Activated T-cell treated with anti-CD3 and anti-CD28 coated beads, Interleukin-2, amount 50 U/mL, for 4 hours (primary cell): ENCODE measurements at places on chromosomes 12 and 14.

GRCh38 chr12:64404470-64405256 lies 471 bp downstream of the XPOT start:
- peak; percentile 76 for DNase-seq

DNA sequence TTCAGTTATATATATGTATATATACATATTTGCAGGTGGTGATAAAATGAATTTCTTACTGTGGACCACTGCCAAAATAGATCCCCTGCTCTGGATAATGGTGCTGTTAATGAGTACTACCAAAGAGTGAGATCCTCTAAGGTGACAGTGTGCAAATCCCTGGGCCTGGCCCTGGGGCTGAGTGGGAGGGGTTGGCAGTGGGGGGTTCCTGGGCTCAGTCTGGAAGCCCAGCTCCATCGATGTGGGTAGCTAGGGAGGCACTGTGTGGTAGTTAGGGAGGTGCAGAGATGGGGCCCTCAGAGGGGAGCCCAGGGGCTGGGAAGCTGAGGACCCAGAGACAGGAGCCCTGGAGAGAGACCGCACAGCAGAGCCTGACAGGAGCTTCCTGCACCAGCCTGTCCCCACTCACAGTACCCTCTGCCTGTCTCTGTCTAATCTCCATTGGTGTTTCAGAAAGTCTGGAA lies 9.1 kb downstream of the KRT8 start:
- DNase-seq: no peak

DNA sequence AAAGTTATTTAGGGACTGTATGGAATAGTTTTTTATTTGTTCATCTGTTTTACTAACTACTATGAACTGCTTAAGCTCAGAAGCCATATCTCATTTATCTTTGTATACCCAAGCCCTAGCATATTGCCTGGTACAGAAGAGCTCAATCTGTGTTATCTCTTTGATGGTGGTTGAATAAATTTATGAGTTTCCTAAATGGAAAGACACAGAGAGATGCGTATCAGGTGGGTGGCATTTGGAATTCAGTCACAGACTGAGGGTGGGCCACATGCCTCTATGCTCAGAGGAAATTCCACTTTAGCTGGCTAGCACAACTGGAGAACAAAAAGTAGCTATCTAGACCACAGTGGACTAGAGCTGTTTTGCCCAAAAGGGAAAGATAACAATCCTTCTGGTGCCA lies 145.5 kb downstream of the SLC6A15 start:
- DNase-seq: no peak

DNA sequence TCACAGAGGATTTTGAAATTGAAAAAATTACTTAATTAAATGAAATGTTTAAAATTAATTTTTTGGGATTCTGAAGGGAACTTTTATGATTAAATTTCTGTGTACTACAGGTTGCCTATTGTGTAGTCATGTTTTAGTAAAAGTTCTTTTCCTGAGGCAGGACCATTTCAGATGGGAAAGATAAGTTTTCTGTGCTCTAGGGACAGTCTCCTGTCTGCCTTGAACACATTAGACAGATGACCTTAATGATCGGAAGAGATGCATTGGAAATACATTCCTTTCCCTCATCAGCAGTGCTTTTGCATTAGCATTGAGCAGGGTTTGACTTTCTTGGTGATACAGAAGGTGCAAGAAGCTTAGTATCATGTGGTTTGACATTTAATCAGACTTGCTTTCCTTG lies 28.1 kb downstream of the CRADD start:
- no peak for DNase-seq

DNA sequence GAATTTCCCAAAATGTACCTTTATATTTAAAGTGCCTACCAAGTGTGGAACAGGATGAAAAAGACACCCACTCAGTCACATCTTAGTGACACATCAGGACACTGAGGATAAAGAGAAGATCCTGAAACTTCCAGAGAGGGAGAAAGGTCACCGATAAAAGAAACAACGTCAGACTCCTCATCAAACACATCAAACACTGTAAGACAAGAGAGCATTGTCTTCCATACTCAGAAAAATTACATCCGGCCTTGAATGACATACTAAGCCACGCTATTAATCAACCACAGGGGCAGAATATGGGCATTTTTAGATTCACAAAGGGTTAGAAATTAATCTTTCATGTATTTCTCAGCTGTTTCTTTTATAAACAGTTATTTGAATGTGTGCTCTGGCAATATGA lies 490.3 kb downstream of the APAF1 start:
- no peak for DNase-seq

- no peak for DNase-seq
These were observed 417.2 kb upstream of the NOVA1 start for GRCh38 chr14:27015065-27015464.
